ENCODE measurements at places on chromosomes 12 and 14. TPM values are rescaled to one million over a fixed set of nuclear protein-coding genes. Genes with fewer than 3 reads are reported as not detected.

Gene SLC25A21
- 3.1 TPM for polyA plus RNA-seq

DNA sequence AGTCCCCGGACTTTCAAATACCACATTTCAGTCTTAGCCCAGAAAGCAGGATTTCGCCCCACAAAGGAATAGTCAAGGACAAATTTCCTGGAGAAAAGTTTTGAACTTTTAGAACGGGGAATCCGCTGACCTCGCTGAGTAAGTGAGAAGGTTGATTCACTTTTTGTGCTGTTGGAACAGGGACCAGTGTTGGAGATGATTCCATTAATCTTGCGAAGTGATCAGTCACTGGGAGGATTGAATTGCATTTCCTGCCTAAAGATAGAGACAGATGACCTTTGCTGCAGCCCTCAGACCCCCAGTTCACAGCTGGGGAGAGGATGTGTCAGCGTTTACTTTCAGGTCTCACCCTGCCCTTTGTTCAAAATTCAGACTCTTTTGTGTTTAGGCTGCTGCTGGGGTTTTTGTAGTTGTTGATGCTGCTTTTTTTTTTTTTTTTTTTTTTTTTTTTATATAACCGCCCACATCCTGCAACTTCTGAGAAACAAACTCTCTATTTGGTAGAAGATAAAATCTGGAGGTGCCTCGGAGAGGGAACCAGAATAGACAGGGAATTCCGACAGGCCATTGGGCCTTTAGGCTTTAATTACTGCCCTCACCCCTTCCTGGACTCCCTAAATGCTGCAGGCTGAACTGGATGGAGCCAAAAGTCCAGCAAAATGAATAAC is 9.8 kb upstream of the KDM2B start:
- DNase-seq: peak; percentile 44

Gene GZMB
- polyA plus RNA-seq: 0.98 TPM

Gene RTN1
- 4.4 TPM for polyA plus RNA-seq

GRCh38 chr14:58439476-58439875 is 12.0 kb downstream of the KIAA0586 start:
- no peak for DNase-seq

Gene OR11H6
- polyA plus RNA-seq: not detected
